Dermis microvascular lymphatic vessel endothelial cell (primary cell): ENCODE measurements at places on chromosomes 5 and 9. TPM values are rescaled to one million over a fixed set of nuclear protein-coding genes. Genes with fewer than 3 reads are reported as not detected.

Gene PCDHB5
- 0.51 and 1.4 TPM in 2 replicates for total RNA-seq

Gene OR1J2
- not detected in 2 replicates for total RNA-seq

Gene PRR7
- 2.1 and 2.2 TPM in 2 replicates for total RNA-seq

Gene PCDHB7
- 0.26 and 1.4 TPM in 2 replicates for total RNA-seq

Gene LHX3
- not detected in 2 replicates for total RNA-seq
